ENCODE measurements at places on chromosomes 13 and 19.

DNA sequence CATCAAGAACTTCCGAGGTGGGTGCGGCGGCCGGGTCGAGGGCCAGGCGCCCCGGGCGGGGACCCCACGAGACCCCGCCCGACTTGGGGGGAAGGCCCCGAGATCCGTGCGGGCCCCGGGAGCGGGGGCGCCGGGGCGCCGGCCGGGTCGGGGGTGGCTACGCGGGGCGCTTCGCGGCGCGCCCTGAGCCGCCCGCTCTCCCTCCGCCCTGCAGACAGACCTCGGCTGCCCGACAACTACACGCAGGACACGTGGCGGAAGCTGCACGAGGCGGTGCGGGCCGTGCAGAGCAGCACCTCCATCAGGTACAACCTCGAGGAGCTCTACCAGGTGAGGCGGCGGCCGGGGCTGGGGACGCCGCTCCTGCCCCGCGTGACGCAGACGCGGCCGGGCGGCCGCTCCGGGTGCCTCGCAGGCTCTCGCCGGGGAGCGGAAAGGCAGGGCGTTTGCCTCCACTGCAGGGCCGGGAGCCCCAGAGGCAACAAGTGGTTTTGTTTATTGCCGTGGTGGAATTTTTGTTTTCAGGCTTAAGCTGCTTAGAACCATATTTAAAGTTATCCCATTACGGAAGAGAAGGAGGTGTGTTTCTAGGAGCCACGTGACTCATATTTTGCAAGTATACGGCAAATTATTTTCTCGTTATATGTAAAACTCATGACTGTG, 477 bp downstream of the CUL4A start:
- peak; percentile 76 for DNase-seq

GRCh38 chr19:51027126-51027806, 850 bp upstream of the KLK11 start:
- no peak for DNase-seq

DNA sequence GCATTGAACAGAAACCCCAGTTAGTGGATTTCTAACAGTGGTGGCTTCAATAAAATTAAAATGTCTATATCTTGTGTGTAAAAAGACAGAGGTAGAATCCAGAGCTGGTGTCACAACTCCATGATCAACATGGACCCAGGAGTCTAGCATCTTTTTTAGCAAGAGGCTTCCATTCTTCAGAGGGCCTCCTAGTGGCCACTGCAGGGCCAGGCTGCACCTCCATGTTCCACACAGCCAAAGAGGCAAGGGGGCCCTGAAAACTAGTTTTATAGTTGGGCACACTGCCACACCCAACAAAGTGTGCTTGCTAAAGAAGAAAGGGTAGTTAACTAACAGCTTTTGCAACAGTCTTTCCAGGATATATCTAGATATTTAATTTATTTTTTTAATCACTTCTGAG, 12.9 kb downstream of the N4BP2L1 start:
- DNase-seq = peak; percentile 25

DNA sequence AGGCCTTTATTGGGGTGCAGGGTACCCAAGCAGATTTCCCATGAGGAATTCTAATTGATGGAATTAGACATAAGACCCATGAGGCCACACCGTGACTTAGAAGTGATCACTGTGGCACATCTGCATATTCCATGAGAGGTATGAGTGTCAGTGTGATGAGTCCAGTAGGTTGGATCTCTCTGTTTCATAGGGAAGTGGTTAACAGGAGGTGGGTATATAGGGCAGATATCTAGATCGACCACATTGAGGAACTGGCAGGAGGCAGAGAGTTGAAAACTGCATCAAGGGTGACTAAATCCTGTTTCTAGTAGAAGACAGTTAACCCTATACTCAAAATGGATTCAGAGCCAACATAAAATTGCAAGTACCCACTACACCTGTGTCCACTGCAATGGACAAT, 68.6 kb upstream of the MIR17HG start:
- DNase-seq = no peak

DNA sequence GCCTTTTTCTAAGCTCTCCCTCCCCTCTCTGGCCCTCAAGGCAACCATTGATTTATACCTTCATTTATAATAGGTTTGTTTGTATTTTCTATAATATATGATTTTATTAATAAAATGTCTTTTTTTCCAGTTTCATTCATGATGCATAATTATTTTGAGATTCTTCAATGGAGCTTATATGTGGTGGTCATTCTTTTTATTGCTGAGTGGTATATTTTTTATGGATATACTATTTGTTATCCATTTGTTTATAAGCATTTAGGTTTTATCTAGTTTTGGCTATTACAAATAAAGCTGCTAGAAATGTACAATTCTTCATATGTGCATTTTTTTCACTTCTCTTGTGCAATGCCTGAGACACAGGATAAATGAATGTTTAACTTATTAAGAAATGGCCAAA, 10.8 kb downstream of the ZNF211 start:
- no peak for DNase-seq

GRCh38 chr13:54884682-54885081, 1856.1 kb downstream of the OLFM4 start:
- no peak for DNase-seq

- DNase-seq = no peak
These were observed 52.1 kb upstream of the SOX1 start for GRCh38 chr13:112014857-112015256.

DNA sequence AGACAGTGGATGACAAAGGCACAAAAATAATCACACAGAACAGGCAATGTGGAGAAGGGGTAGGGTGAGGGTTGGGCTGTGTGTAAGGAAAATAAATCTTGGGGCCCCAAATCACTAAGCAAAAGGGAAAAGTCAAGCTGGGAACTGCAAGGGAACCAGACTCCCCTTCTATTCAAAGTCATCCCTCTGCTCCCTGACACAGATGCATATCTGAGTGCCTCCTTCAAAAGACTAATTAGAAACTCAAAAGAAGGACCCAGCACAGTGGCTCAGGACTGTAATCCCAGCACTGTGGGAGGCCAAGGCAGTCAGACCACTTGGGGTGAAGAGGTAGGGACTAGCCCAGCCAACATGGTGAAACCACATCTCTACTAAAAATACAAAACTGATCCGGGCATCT, 18.3 kb downstream of the ZNF611 start:
- no peak for DNase-seq

DNA sequence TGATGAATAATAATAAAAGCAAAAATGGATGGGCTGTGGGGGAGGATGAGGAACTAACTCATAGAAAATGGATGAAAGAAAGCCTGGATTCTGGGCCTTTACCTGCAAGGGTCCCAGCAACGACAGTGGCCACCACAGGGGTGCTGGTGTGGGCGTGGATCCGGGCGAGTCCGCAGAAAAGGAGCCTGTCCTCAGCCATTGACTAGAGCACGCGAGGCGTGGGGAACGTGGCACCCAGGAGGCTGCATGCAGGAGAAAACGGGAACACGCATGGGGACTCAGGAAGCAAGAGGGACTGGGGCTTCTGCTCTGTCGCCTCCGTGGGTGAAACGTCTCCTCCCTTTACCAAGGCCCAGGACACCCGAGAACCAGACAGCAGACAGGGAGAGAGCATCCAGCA, 25.8 kb upstream of the DPRX start:
- no peak for DNase-seq

DNA sequence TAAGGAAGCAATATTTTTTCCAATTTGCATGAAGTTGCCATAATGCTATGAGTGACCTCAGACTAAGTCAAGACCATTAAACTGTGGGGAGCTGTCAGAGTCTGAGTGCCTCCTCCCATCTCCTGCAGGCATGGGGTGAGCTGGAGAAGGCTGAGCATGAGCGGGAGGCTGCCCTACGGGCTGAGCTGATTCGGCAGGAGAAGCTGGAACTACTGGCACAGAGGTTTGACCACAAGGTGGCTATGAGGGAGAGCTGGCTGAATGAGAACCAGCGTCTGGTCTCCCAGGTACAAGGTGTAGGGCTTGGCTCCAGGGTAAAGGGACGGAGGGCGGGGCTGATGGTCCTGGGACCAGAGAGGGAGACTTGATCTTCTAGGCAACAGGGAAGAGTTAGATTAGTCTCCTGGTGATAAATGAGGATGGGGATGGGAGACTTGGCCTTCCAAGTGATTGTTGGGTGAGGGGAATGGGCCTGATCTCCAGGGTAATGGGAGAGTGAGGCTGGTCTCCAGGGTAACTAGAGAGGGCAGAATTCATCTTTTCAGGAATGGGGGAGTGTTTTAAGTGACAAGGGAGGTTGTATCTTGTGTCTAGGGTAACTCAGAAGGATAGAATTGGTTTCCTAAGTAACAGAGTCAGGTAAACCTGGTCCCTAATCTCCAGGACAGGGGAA, 36.0 kb downstream of the SPTBN4 start:
- peak; percentile 28 for DNase-seq

- DNase-seq = no peak
These were observed 1.7 kb downstream of the TSC22D1 start for GRCh38 chr13:44574466-44574855.

GRCh38 chr13:76874479-76874878, 11.7 kb downstream of the KCTD12 start:
- DNase-seq = no peak

- no peak for DNase-seq
These were observed 96.9 kb downstream of the COL4A1 start for GRCh38 chr13:110209950-110210603.

DNA sequence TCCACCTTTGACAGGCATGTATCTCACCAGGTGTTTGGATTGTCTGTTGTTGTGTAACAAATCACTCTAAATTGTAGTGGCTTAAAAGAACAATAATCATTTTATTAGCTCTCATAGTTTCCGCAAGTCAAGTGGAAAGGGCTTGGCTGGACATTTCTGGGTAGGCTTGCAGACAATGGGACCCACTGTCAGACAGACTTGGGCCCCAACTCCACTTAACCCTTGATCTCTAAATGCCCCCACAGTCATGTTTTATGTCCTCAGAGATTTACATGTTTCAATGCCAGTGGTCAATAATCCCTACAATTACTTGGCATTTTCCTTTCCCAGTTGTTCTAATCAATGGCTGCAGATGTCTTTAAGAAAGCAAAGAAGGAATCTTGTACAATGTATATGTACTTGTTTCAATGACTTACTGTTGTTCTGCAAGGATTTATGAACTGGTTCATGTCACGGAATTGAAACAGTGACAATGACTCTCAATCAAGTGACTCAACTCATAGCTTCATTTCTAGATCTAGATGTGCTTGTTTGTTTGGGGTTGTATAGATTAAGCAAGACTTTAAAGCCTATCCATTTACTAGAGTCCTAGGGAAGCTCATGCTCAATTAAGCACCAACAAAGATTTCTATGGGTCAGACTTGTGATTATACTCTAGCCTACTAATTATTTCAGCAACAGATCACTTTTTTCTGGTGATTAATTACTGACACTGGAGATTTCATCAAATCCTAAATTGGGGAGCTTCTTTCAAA, 510.1 kb upstream of the NBEA start:
- DNase-seq = no peak

DNA sequence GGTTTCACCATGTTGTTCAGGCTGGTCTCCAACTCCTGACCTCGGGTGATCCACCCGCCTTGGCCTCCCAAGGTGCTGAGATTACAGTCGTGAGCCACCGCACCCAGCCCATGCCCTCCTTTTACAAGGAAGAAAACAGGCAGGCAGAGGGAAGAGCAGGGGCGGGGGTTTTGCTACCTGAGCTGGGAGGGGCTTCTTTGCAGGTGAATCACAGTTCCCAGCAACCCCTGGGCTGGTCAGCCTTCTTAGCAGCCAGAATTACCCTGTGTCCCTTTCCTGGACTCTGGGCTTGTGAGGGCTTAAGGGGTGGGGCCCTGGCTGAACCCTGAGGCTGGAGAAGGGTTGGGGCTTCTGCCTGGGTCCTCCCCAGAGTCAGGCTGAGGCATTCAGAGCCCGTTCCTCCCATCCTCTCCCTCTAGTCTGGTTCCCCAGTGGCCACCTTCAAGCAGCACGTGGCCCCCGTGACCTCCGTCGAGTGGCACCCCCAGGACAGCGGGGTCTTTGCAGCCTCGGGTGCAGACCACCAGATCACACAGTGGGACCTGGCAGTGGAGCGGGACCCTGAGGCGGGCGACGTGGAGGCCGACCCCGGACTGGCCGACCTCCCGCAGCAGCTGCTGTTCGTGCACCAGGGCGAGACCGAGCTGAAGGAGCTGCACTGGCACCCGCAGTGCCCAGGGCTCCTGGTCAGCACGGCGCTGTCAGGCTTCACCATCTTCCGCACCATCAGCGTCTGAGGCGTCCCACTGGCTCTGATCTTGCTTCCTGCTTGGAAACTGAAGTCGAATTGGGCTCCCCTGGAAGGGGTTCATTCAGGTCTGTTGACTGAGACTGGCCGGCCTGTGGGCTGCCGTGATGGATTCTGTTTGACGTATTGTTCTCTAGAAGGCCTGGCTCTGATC, 2.8 kb upstream of the KCNJ14 start:
- peak; percentile 46 for DNase-seq

DNA sequence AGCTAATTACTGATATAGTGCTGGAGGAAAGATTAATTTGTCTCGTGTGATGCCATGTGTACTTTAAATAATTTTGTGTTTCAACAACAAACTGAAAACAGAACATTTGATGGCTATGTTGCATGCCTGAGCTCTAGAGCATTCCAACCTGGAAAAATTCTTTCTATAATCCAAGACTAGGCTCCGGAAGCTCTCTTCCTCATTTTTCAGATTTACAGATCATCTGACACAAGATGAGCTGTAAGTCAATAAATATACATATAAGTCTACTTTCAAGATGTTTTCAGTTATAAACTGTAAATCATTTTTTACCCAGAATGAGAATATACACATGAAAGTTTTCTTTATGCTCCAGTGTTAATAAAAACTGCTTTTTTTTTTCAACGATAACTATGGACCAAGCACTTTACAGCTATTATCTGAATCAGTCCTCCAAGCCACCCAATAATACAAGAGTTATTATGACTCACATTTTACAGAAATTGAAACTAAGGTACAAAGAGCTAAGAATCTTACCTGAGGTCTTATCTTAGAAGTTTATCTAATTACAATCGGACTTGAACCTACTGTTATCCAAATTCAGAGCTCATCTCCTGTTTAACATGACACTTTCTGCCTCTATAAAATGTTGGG, 6.4 kb upstream of the FOXO1 start:
- DNase-seq = no peak

GRCh38 chr19:39970425-39970674, 615 bp upstream of the PSMC4 start:
- DNase-seq = no peak

GRCh38 chr13:37429976-37430375, 168.6 kb downstream of the POSTN start:
- no peak for DNase-seq

DNA sequence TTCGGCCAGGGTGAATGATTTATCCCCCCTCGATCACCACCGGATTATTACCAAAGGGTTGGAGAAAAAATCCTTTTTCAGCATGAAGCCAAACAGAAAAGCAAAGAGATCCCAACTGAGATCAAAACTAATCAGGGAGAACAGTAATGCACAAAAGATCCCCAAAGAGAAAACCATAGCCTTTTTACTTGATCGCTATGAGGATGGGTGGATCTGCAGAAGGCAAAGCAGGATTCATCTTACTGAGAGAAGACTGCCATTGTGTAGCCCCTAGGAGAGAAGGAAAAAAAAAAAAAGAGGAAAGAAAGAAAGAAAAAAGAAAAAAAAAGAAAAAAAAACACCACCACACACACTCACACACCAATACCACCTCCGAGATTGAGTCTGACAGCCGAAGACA, at the start of gene FGF14:
Gene FGF14, minus strand, starts transcription at position 283 of the 400 bp plus-strand sequence.
- no peak for DNase-seq
